Stimulated activated CD8-positive, alpha-beta memory T cell treated with anti-CD3 and anti-CD28 coated beads, Interleukin-2, amount 100 ng/mL, for 1 hour (primary cell): ENCODE measurements at places on chromosomes 2 and 18.
A peak's percentile ranks its signal among the peaks of the same experiment; 100 is the strongest.

- no peak for DNase-seq
These were observed 65.4 kb downstream of the SDC1 start for GRCh38 chr2:20159411-20160070.

GRCh38 chr2:228613133-228613850 lies 431.8 kb upstream of the SPHKAP start:
- DNase-seq, result no peak

DNA sequence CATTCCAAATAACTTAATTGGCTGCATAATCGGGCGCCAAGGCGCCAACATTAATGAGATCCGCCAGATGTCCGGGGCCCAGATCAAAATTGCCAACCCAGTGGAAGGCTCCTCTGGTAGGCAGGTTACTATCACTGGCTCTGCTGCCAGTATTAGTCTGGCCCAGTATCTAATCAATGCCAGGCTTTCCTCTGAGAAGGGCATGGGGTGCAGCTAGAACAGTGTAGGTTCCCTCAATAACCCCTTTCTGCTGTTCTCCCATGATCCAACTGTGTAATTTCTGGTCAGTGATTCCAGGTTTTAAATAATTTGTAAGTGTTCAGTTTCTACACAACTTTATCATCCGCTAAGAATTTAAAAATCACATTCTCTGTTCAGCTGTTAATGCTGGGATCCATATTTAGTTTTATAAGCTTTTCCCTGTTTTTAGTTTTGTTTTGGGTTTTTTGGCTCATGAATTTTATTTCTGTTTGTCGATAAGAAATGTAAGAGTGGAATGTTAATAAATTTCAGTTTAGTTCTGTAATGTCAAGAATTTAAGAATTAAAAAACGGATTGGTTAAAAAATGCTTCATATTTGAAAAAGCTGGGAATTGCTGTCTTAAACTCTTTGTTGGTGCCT lies 1.4 kb downstream of the PCBP1 start:
- DNase-seq, result no peak

- no peak for DNase-seq
These were observed 345.9 kb upstream of the HS6ST1 start for GRCh38 chr2:128664499-128664971.

GRCh38 chr18:5317186-5317585 lies 21.7 kb upstream of the ZBTB14 start:
- no peak for DNase-seq

- no peak for DNase-seq
These were observed 34.3 kb upstream of the TXNDC2 start for GRCh38 chr18:9851511-9851910.

DNA sequence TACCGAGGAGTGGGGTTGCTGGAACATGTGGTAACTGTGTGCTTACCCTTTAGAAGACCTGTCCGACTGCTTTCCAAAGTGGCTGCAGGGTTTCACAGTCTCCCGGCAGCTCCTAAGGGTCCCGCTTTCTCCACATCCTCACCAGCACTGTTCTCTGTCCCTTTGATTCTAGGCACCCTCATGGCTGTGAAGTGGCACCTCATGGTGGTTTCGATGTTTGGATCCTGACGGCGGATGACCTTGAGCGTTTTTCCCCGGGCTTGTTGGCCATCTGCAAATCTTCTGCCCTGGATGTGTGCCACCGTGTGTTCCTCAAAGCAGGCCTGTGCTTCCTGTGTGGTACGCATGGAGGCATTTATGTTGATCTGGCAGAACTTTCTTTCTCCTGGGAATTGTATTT lies 292.5 kb upstream of the HDAC4 start:
- no peak for DNase-seq

DNA sequence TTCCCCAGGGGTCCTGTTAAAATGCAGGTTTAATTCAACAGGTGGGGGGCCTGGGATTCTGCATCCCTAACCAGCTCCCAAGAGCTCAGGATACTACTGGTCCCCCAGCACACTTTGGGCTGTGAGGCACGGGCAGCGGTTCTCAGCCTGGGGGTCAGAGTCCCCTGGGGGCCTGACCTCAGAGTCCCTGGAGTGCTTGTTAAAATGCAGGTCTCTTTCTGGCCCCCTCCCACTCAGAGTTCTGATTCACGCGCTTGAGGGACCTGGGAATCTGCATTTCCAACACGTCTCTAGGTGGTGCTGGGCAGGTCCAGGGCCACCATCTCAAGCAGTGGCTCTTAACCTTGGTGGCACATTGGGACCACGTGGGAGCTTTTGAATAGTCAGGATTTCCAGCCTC lies 2.8 kb upstream of the OTOS start:
- no peak for DNase-seq

GRCh38 chr2:226932443-226932842 lies 96.6 kb downstream of the RHBDD1 start:
- DNase-seq, result no peak

- DNase-seq, result no peak
These were observed 81.2 kb upstream of the SNTG2 start for GRCh38 chr2:869357-869871.

DNA sequence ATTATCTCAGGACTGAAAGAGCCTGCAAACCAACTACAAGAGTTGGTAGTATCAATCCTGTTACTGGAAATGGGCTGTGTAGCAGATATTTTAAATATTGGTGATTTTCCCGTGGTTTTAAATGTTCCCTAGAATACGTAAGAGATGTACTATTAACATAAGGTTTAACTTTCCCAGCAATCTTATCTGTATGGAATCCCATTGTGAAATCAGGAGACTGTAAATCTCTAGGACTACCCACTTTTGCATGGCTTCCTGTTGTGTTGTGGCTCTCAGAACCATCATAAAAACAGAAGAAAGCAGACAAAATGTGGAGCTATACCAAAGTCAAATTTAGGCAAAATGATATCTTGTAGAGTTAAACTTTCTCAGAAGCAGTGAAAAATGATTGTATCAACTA lies 641.5 kb upstream of the SETBP1 start:
- DNase-seq, result no peak

DNA sequence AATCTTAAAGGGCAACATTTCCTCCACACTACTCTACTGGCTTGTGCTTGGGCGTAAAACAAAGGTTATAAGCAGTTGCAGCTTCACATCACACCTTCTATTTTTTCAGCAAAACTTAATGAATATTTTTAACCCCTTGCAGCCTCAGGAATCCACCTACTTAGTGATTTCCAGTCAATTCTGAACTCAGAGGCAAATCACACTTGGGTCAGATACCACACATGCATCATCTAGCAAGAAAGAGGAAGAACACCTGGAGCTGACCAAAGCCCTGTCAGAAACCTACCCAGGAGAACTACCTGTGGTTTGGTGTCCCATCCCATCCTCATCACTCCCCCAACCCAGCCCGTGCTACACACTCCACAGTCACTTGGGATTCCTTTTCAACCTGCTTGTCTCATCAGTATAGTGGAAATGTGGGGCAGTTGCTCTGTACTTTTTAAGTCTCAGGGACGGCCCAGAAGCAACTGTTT lies 25.5 kb downstream of the PIAS2 start:
- no peak for DNase-seq

GRCh38 chr18:13993730-13994129 lies 78.4 kb upstream of the MC2R start:
- no peak for DNase-seq

GRCh38 chr2:217707131-217707611 lies 295.6 kb downstream of the TNS1 start:
- DNase-seq, result no peak

DNA sequence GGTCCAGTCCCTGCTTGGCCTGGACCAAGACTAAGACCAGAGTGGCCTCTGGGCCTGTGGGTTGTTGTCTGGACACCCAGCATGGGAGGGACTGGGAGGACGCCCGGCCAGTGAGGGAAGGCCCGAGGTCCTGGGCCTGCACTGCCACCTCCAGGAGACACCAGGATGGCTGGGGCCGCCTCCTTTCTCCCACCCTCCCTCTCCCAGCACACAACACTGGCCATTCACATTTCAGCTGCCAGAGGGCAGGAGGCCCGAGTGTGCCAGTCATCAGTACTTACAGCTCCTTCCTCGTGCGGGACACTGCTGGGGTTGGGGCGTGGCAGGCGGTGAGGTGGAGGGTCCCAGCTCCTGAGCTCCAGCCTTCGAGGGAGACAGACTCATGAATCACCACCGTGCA lies 133.5 kb downstream of the ASB1 start:
- DNase-seq, result no peak

GRCh38 chr18:10563886-10564285 lies 38.1 kb downstream of the NAPG start:
- DNase-seq, result no peak

GRCh38 chr2:101349893-101350662 lies 37.2 kb downstream of the CREG2 start:
- no peak for DNase-seq

- DNase-seq, result no peak
These were observed 71.7 kb downstream of the PTRHD1 start for GRCh38 chr2:24721470-24721869.

- peak; percentile 74 for DNase-seq
These were observed 10.2 kb downstream of the NFATC1 start for GRCh38 chr18:79405781-79406575.

- DNase-seq, result no peak
These were observed 1.3 kb downstream of the UGT1A6 start for GRCh38 chr2:233693963-233694362.

- DNase-seq, result no peak
These were observed 17.4 kb downstream of the ZNF532 start for GRCh38 chr18:58882044-58882443.

DNA sequence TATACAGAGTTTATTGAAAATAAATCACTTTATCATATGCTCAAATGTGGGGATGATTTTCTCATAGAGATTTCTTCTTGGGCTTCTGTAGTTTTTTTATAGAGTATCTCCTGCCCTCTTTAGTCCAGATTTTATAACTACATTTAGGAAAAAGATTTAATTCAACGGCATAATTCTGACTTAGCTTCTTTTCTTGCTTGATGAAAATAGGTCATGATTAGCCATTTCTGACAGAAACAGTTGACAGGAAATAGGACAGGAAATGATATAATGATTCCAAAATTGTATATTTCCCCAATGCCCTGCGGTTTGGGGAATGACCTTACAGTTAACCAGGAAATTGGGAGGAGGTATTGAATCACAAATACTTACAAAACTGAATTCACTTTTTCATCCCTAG lies 1531.9 kb upstream of the ACVR2A start:
- no peak for DNase-seq

GRCh38 chr2:139918982-139919381 lies 1138.8 kb upstream of the NXPH2 start:
- DNase-seq, result no peak

- DNase-seq, result no peak
These were observed 32.0 kb downstream of the SULT1C4 start for GRCh38 chr2:108409768-108410167.

- no peak for DNase-seq
These were observed 162.0 kb downstream of the CAPN13 start for GRCh38 chr2:30645081-30645744.

DNA sequence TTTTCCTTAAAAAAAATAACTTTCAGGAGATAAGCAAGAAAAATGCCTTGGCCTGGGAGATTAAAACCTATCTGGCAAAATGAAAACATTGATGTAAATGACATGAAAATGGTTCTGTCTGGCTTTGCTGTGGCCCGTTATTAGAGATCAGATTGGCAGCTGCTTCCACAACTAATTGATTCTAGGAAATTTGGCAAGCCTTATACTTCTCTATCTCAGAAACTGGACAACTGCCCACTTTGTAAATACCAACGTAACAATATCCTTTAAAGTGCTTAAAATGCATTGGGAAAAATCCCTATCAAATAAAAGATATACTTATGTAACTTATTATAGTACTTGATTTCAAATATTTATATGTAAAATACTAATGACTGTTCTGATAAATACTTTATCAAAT lies 14.2 kb upstream of the SKA1 start:
- no peak for DNase-seq

DNA sequence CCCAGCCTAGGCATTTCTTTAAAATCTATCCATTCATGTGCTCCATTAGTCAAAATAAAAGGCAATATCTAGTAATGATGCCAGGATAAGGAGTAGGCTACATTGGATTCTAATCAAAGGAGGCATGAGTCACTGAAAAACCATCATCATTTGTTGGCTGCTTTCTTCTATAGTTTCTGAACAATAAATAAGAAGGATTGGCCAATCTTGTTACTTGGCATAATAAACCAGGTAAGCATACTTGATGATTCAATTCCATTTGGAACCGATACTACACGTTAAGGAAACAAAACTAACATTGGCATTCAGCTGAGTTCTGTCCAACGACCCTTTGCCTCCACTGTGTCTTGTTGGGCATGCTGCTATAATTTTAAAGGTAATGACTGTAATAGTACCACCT lies 27.2 kb downstream of the ATP8B1 start:
- DNase-seq, result no peak

GRCh38 chr2:19205983-19206533 lies 152.4 kb downstream of the OSR1 start:
- no peak for DNase-seq

DNA sequence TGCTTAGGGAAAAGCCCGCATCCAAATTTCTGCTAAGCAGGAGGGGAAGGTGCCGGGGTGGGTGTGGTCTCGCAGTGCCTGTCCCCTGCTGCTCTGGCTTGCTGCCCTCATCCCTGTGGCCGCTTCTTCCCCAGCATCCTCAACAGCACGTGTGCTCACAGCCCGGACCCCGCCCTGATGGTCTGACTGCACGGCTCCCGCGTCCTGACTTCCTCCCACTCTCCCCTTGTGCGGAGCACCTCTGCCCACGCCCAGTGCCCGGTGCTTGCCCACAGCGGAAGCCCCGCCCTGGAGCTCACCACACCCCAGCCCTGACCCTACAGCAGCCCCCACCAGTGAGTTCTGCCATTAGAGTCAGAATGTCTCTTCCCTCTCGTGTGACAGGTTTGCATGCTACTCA lies 277.9 kb downstream of the NDUFA10 start:
- no peak for DNase-seq

- no peak for DNase-seq
These were observed 32.4 kb downstream of the MARCO start for GRCh38 chr2:118974103-118974993.

GRCh38 chr18:27847412-27847811 lies 329.5 kb downstream of the CDH2 start:
- DNase-seq, result no peak

GRCh38 chr2:9103663-9104277 lies 100.3 kb upstream of the MBOAT2 start:
- DNase-seq, result no peak

DNA sequence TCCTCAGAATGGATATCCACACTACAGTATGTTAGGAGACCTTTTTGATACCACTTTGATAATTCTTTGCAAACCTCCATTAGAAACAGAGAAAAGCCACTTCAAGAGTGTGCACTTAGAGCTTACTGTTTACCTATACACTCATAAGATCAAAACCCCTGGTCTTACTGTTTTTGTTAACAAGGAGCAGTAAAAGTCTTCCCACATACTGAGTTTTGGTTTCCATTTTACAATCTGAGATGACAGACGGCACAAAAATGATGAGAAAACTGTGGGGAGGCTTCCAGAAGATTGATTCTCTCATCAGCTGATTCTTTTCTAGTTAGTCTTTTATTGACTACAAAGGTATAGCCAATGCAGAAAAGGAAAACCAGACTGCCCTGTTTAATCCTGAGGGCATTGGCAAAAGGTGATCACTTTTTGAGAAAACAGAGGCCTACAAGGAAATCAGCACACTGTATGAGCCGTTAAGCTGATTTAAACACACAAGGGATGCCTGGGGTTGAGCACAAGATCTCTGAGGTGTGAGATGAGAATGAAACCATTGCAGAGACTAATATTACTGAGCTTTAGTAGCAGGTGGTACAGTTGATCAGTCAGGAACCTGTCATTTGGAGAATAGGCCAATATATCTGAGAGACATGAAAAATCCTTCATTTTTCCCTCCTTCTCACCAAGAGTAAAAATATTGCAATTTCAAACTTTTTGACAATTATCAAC lies 368.6 kb downstream of the GRB14 start:
- no peak for DNase-seq

- DNase-seq, result no peak
These were observed 61.7 kb upstream of the DTNA start for GRCh38 chr18:34648269-34648985.

- no peak for DNase-seq
These were observed 24.5 kb downstream of the CYP27A1 start for GRCh38 chr2:218806346-218806978.
